LHCN-M2 (cell line): ENCODE measurements at places on chromosomes 13 and 19. TPM values are rescaled to one million over a fixed set of nuclear protein-coding genes. Genes with fewer than 3 reads are reported as not detected.

DNA sequence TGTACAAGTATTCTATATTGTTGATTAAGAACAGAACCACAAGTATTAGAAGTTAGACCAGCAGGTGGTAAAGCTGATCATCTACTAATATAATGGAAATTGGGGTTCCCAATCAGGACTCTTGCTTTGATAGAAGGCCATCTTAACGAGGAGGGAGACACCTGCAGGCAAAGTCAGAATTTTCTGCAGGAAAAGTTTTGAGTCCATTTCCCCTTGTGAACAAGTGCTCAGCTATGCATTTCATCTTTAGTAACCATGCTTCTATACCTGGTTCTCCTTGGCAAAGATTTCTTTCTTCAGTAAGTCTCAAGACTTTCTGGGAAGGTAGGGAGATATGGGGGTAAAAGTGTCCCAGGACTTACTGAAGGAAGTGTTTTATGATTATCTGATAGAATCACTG lies 36.1 kb upstream of the USPL1 start:
- DNase-seq = peak; percentile 15

DNA sequence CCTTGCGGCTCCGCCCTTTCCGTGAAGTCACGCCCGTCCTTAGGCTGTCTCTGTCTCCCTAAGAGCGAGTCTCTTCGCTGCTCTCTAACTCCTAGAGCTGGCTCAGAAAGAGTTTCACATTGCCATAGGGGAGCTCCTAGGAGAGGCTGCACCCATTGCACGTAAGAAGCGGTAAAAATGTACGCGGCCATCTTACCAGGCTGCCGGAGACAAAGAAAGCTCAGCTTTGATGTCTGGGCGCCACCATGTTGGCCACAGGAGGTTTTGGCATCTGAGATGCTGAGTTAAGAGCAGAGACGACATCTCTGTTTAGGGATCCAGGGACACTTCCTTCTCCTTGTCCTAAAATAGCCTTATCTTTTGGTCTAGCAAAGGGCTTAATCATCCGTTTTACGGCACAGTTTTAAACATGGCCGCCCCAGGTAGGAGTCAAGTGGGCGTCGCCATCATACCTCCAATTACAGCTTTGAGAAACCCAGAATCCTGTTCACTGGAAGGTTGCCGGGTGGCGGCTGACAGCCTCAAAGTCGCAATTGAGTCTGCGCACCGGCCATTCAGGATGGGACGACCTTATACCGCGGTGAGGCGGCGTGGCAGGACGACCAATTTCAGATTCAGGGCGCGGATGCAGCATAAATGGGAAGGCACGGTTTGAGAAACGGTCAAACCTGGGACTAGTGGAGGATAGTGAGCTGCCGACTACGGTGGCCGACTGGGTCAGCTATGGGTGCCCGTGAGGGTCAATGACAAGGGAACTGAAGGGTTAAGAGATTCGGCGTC lies at the start of gene ZNF793:
TSS of gene ZNF793 (plus strand) at position 553 of the 780 bp plus-strand sequence. CDS start 16,501 bp downstream, outside the sequence.
- DNase-seq = peak; percentile 11

- DNase-seq = no peak
These were observed 475.5 kb downstream of the TSHZ3 start for GRCh38 chr19:30873691-30874090.

- DNase-seq = no peak
These were observed 13.3 kb upstream of the PSMD8 start for GRCh38 chr19:38360839-38361631.

DNA sequence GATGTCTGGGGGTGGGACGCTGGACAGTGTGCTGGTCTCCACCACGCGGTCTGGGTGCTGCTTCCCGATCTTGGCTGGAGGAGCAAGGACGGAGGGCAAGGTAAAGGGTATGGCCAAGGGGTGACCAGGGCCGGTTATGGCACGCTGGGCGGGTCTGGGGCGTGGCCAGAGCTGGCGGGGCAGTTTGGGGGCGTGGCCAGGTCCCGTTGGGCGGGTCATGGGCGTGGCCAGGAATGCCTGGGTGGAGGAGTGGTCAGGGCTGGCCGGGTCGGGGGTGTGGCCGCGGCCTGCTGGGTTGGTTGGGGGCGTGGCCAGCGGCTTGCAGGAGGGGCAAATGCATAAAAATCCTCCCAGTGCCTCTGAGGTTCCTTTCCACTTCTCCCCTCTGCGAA lies 19.2 kb downstream of the GPX4 start:
- DNase-seq = peak; percentile 63

DNA sequence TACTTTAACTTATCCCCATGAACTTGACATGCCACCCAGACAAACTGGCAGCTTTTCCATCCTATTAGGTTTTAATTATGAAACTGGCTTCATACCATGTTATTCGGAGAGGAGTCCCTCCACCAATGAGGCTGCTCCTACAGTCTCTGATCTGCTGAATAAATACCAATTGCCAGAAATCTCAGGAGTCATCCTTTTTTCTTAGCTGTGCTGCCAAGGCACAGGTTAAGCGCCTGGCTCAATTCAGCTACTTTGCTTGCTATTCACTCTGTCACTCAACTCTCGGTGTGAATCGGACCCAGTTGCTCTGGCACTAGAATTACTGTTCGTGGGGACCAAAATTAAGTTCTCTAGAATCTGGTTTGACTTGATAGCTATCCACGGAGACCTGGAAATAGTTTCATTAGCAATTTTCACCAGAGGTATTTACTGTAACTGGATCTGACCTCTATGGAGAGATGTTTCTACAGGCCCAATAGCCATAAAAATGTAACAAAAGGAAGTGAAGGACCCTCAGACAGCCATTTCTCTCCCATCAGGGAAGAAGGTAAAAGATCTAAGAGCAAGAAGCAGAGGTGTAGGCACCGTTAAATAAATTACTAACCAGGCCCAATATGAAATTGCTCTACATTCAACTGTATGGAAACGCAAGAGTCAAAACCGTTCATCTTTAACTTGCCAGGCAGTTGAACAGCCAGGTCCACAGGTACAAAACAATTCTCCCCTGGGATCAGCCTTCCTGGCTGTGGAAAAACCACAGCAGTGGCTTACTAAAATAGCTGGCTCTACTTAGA lies 5.4 kb downstream of the ZC3H4 start:
- no peak for DNase-seq

GRCh38 chr13:102399791-102400674 lies 1.8 kb downstream of the FGF14 start:
- no peak for DNase-seq

AP2A1 gene
- 103 and 107 TPM in 2 replicates for total RNA-seq

ZNF66 gene
- 3.5 and 6.1 TPM in 2 replicates for total RNA-seq

CGB3 gene
- not detected in 2 replicates for total RNA-seq
